ENCODE measurements at places on chromosomes 2 and 18.

DNA sequence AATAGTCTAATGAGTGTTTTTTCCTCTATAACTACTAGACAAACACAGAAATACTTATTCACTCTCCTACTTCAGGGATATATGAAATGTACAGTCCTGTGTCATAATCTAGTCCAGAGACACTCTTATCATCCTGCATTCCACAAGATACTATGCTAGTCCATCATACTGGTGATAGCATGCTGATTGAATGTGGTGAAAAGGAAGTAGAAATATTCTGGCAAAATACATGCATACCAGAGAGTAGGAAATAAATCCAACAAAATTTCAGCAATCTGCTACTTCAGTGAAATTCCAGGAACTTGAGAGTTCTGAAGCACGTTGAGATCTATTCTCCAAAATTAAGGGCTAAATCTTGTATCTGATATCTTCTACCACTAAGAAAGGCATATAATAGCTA is 353.9 kb downstream of the PID1 start:
- DNase-seq, result no peak

- DNase-seq, result no peak
Measured at GRCh38 chr2:106863387-106863786, 22.6 kb downstream of the ST6GAL2 start.

- DNase-seq, result no peak
Measured at GRCh38 chr2:225270053-225270452, 129.5 kb upstream of the NYAP2 start.

- DNase-seq, result no peak
Measured at GRCh38 chr2:241648453-241648852, 11.0 kb downstream of the ATG4B start.

- no peak for DNase-seq
Measured at GRCh38 chr2:96556441-96557330, 20.1 kb downstream of the ARID5A start.
